ENCODE measurements at places on chromosomes 2 and 18.

DNA sequence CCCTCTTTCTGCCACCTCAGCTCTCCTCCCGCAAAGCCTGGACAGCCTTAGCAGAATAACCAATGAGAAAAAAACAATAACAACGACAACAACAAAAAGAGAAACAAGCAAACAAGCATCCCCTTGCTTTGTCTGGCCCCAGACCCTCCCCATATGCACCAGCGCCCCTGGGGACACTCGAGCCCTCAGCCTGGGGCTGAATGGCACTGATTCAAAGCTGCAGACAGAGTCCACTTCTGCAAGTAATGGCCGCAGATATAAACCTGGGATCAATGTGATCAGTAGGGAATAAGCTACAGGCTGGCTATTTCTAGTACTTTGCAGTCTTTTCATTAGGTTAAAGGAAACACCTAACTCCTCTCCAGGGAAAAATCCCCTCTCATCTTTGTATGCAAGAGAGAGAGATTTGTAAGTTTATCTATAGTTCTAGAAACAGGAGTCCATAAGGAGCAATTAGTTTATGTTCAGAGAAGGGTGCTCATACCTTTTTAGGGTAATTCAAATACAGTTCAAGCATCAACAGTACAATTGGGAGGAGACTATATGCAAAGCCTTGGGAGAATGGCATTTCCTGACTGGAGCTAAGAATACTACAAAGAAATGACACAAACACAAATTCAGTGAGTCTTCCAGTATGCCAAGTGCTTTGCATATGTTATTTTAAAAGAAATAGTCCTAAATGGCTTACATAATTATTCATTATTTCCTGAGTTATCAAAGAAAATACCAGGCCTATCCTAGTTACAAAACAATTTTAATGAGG, 122.3 kb upstream of the DDX18 start:
- no peak for DNase-seq
- no peak overlapping the region for H3K27ac ChIP-seq
- no peaks in the 10 kb centered on the region for H3K36me3 ChIP-seq
- H3K4me3 ChIP-seq: no peak overlapping the region

DNA sequence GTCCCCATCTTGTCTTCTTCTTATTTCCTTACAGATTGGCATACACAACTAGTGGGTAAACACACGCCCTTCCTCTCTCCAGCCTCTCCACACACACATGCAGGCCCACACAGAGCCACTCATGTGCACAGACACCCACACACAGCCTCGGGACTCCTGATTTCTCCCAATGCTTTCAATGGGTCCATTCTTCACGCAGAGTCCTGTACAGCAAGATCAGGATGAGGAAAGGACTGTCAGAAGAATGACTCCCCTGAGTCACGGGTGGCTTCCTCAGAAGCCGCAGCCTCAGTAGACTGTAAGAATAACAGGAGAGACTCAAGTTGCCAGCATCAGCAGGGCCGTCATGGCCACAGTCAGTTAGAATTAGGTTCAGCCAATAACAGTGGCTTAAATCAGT, 109.1 kb upstream of the GLI2 start:
- H3K27me3 ChIP-seq: no peaks in the 10 kb centered on the region
- H3K36me3 ChIP-seq: no peaks in the 10 kb centered on the region
- no peak overlapping the region for H3K27ac ChIP-seq
- no peak overlapping the region for H3K4me3 ChIP-seq
- DNase-seq: no peak
- H3K4me1 ChIP-seq: peaks cover 4% of the 10 kb centered on the region

- DNase-seq: no peak
- no peaks in the 10 kb centered on the region for H3K4me1 ChIP-seq
- no peak overlapping the region for H3K27ac ChIP-seq
Measured at GRCh38 chr2:12031866-12032265, 285.4 kb downstream of the LPIN1 start.

- H3K36me3 ChIP-seq: no peaks in the 10 kb centered on the region
- H3K4me3 ChIP-seq: no peak overlapping the region
- no peaks in the 10 kb centered on the region for H3K27me3 ChIP-seq
- peaks cover 34% of the 10 kb centered on the region for H3K4me1 ChIP-seq
- H3K27ac ChIP-seq: no peak overlapping the region
- DNase-seq: no peak
Measured at GRCh38 chr18:22467760-22468553, 50.2 kb upstream of the CTAGE1 start.

DNA sequence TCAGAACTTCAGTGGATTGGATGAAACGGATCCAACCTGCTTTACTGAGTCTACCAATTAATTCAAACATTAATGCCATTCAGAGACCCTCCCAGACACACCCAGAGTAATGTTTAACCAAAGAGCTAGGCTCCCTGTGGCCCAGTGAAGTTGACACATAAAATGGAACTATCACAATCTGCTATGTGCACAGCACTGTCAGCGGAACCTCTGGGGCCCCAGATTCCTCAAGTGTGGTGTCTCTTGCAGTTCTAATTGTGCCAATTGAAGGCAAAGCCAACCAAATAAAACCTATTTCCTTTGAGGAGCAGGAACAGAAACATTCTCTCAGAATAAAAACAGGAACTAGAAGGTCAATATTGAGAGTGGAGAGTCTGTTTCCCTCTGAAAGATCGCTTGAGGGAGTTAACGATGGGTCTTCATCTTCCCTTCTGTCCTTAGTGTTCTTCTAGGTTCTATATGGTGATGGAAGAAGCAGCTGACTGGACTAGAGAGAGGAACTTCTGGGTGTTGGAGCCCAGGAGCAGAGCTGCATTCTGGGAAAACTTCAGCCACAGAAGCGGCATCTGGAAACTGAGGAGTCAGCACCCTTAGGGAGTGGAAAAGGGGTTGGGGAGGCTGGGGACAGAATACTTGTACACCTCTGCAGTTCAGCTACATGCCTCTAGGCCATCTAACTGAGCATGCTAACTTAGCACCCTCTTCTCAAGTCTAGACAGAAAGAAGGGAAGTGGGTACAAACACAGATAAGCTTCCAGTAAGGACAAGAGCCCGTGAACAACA, 174.4 kb upstream of the FBXO11 start:
- H3K27me3 ChIP-seq: no peaks in the 10 kb centered on the region
- H3K4me3 ChIP-seq: no peak overlapping the region
- DNase-seq: no peak

DNA sequence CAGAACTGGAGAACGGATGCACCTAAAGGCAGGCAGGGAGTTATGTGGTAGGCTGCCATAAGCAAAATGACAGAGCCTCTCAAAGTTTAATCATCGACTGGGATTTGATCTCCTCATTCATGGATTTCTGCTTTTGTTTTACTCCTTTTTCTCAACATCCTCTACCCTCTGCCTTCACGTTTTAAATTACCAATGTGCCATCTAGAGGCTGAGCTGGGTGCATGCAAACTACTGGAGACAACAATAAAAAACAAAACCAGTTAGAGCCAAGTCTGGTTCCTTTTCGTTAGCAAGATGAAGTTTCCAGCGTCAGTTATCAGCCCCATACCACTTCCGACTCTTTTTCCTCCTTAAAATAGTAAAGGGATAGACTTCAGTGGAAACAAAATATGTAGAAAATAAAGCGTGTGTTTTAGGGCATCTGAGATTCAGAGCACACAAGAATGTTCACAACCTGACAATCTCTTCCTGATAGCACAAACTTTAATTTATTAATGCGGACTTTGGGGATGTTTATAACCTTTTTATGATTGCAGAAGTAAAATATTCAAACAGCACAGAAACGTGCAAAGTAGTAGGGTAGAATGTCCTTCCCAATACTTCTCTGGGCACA, 117.0 kb downstream of the LAMA1 start:
- H3K36me3 ChIP-seq: no peaks in the 10 kb centered on the region
- no peak overlapping the region for H3K27ac ChIP-seq
- H3K4me1 ChIP-seq: no peaks in the 10 kb centered on the region
- no peak overlapping the region for H3K4me3 ChIP-seq
- no peaks in the 10 kb centered on the region for H3K27me3 ChIP-seq

GRCh38 chr2:219428469-219428868, 6.2 kb upstream of the SPEG start:
- H3K4me1 ChIP-seq: no peaks in the 10 kb centered on the region
- H3K36me3 ChIP-seq: no peaks in the 10 kb centered on the region
- DNase-seq: no peak
- H3K27ac ChIP-seq: no peak overlapping the region
- H3K4me3 ChIP-seq: no peak overlapping the region
- H3K27me3 ChIP-seq: no peaks in the 10 kb centered on the region

DNA sequence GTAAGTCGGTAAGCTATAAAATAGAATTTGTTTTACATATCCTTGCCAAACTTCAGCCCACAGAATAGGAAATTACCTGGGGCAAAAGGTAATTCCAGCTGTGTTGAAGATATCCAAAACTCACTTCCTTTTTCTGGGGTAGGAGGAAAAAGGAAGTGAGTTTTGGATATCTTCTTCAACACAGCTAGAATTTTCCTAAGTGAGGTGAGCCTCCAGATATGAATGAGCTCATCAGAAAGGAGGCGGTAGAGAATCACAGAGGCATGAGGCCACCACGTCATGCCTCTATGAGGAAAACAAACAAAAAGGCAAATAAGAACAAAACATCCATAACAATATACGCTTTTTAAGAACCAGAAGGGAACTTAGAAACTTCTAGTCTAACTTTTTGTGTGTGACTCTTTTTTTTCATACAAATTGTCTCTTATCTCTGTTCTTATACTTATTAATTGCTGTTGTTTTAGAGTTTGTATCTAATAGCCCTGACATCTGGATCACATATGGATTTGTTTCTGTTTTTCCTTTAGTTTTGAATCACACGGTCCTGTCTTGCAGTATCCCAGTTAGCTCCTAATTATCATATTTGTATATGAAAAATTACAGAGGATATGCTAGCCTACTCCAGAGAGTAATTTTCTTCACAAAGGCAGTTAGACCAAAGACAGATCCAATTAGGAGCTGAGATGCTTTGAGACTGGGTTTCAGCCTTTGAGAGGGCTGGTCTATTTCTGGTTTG, 104.5 kb downstream of the RBM43 start:
- DNase-seq: no peak
- no peak overlapping the region for H3K27ac ChIP-seq
- H3K4me1 ChIP-seq: no peaks in the 10 kb centered on the region
- no peaks in the 10 kb centered on the region for H3K36me3 ChIP-seq

All from small intestine (tissue), 16 donors.